ENCODE measurements at places on chromosomes 4 and X. TPM values are rescaled to one million over a fixed set of nuclear protein-coding genes. Genes with fewer than 3 reads are reported as not detected.

DNA sequence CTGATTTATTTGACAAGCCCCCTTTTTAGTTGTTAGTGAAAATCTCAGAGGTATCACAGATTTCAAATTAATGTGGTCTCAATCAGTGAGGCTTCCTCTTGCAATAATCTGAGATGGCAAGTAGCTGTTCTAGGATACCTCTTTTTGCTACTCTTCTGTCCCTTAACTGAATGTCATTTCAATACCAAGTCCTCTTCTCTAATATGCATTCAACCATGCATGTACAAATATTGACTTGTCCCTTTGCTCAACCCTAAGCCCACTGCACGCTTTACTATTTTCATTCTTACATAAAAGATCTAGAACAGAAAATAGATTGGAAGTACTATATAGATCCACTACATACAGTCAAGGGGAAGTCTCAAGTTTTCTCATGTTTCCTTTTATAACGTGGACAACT lies 164.2 kb downstream of the CBR4 start:
- peaks cover 99% of the 10 kb centered on the region for H3K4me1 ChIP-seq
- no peaks in the 10 kb centered on the region for H3K36me3 ChIP-seq
- H3K4me3 ChIP-seq, result no peak overlapping the region
- no peak overlapping the region for H3K27ac ChIP-seq

- no peaks in the 10 kb centered on the region for H3K36me3 ChIP-seq
- no peak overlapping the region for H3K4me3 ChIP-seq
- DNase-seq, result peak; percentile 19
- no peaks in the 10 kb centered on the region for H3K4me1 ChIP-seq
These were observed 46.4 kb downstream of the PAGE2 start for GRCh38 chrX:55135171-55135570.

GAK gene
- 36.6 TPM for total RNA-seq

NFKB1 gene
- 34.1 TPM for total RNA-seq

DNA sequence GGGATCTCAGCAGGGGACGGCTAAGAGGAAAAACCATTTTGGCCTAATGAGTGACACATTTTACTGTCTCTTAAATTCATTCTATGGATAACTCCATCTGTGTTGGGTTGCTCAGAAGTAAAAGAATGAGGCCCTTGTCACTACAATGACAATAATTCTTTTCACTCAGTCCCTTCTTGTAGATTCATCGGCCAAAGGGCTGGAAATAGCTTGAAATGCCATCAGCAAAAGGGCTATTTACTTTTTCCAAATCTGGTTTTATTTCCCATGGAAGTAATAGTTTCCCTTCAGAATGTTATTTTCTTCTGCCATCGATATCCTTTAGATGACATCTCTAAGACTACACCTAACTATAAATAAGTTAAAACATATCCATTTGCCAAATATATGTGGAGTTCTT lies 7.4 kb downstream of the MEPE start:
- no peaks in the 10 kb centered on the region for H3K27me3 ChIP-seq
- no peak overlapping the region for H3K27ac ChIP-seq
- DNase-seq, result no peak

WAS gene
- total RNA-seq, result 3.1 TPM

RBM46 gene
- 0.36 TPM for total RNA-seq

IL3RA gene
- total RNA-seq, result 20.4 TPM

SULT1B1 gene
- total RNA-seq, result 0.95 TPM

NHS gene
- total RNA-seq, result 2.2 TPM

GRCh38 chr4:184250795-184251669 lies 33.4 kb upstream of the ENPP6 start:
- DNase-seq, result no peak
- no peak overlapping the region for H3K4me3 ChIP-seq
- no peak overlapping the region for H3K27ac ChIP-seq
- no peaks in the 10 kb centered on the region for H3K4me1 ChIP-seq
- no peaks in the 10 kb centered on the region for H3K36me3 ChIP-seq
- no peaks in the 10 kb centered on the region for H3K27me3 ChIP-seq

- H3K4me3 ChIP-seq, result no peak overlapping the region
- H3K27ac ChIP-seq, result peak overlapping the region; percentile 46
- H3K4me1 ChIP-seq, result peaks cover 47% of the 10 kb centered on the region
- H3K36me3 ChIP-seq, result no peaks in the 10 kb centered on the region
- no peaks in the 10 kb centered on the region for H3K27me3 ChIP-seq
- no peak for DNase-seq
These were observed 31.0 kb downstream of the TMEM131L start for GRCh38 chr4:153497091-153497531.

CXXC4 gene
- total RNA-seq, result 2.4 TPM

- no peaks in the 10 kb centered on the region for H3K27me3 ChIP-seq
- H3K4me1 ChIP-seq, result no peaks in the 10 kb centered on the region
- peak overlapping the region; percentile 42 for H3K4me3 ChIP-seq
- no peak for DNase-seq
These were observed 17.8 kb upstream of the PAGE2B start for GRCh38 chrX:55056820-55057674.

GRCh38 chr4:140343303-140343702 lies 30.1 kb upstream of the SCOC start:
- no peak overlapping the region for H3K27ac ChIP-seq
- H3K4me3 ChIP-seq, result no peak overlapping the region
- DNase-seq, result no peak
- H3K27me3 ChIP-seq, result no peaks in the 10 kb centered on the region
- no peaks in the 10 kb centered on the region for H3K36me3 ChIP-seq

DNA sequence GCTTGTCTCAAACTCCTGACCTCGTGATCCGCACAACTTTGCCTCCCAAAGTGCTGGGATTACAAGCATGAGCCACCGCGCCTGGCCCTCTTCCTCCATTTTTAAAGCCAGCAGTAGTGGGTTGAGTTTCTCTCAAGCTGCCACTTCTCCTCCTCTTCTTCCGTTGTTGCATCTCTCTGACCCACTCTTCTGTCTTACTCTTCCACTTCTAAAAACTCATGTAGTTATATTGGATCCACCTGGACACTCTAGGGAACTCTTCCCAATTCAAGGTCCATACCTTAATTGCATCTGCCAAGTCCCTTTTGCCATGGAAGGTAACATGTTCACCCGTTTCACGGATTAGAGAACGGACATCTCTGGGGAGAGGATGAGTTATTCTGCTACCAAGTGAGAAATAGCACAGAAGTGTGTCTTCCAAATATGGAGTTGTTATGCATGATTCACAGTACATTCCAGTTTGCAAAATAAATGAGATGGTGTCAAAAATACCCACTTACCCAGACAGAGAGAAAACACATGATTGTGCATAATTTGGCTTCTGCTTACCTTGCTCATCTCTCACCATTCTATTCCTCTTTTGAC lies 51.8 kb downstream of the GBA3 start:
- no peaks in the 10 kb centered on the region for H3K36me3 ChIP-seq
- no peak overlapping the region for H3K4me3 ChIP-seq
- H3K27ac ChIP-seq, result no peak overlapping the region
- H3K27me3 ChIP-seq, result no peaks in the 10 kb centered on the region
- H3K4me1 ChIP-seq, result no peaks in the 10 kb centered on the region

DNA sequence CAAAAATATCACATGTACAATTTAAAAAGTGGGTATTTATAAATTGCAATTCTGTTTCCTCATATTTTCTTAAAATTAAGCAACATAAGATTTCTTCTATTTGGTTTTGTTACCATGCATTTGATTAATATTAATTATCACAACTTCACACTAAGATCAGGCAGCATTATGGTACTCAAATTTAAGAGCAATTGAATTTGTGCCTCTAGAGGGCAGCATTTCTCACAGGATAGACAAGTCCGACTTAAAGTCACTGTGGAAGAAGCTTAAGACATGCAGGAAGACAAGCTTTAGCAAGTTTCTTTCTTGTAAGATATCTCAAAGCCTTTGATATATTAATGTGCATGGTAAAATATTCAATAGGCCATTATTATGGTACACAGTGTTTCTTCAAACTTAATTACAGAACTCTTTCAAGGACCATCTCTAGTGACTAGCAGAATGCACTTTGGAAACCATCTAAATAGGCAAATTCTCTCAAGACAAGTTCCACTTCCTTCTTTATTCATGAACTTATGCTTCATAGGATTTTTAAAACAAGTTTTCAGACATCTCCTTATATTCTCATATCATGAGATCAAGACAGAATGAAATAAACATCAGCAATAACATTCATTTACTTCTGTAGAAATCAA lies 35.0 kb downstream of the FBXW7 start:
- peak; percentile 56 for DNase-seq
- H3K36me3 ChIP-seq, result no peaks in the 10 kb centered on the region
- H3K4me1 ChIP-seq, result no peaks in the 10 kb centered on the region

DNA sequence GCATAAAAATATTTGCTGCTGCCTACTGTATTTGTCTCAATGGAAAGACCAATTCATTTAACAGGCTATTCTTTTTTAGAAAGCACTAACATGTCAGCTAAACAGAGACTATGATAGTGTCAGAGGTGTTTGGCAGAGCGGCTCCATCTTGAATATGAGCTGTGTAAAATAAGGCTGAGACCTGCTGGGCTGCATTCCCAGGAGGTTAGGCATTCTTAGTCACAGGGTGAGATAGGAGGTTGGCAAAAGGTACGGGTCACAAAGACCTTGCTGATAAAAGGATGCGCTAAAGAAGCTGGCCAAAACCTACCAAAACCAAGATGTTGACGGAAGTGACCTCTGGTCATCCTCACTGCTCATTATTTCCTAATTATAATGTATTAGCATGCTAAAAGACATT lies 41.8 kb downstream of the NPY5R start:
- no peak overlapping the region for H3K27ac ChIP-seq
- no peaks in the 10 kb centered on the region for H3K27me3 ChIP-seq
- no peaks in the 10 kb centered on the region for H3K4me1 ChIP-seq
- H3K4me3 ChIP-seq, result no peak overlapping the region

DNA sequence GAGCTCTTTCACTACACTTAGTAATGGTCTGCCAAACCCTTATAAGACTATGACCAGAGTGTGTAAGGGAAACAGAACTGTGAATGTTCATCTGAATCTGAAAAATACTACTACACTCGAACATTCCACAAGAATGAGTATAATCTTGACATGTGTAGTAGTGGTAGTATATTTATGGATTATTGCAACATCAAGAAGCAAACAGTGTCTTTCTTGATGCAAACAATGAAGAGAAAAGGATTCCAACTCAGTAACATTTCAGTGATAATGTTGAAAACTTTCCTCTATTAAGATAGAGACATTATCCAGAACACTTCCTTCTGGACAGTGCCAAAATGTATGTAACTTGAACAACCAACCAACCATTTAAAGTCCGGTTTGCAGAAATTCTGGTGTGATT lies 394.7 kb upstream of the CPEB2 start:
- no peak overlapping the region for H3K4me3 ChIP-seq
- H3K36me3 ChIP-seq, result no peaks in the 10 kb centered on the region
- H3K27ac ChIP-seq, result no peak overlapping the region
- H3K4me1 ChIP-seq, result no peaks in the 10 kb centered on the region

GRCh38 chr4:144499777-144500176 lies 146.2 kb upstream of the HHIP start:
- H3K27me3 ChIP-seq, result no peaks in the 10 kb centered on the region
- H3K27ac ChIP-seq, result no peak overlapping the region
- H3K36me3 ChIP-seq, result no peaks in the 10 kb centered on the region
- H3K4me1 ChIP-seq, result no peaks in the 10 kb centered on the region
- no peak overlapping the region for H3K4me3 ChIP-seq

- peaks cover 8% of the 10 kb centered on the region for H3K4me1 ChIP-seq
- H3K27ac ChIP-seq, result peak overlapping the region; percentile 73
- no peak for DNase-seq
- peak overlapping the region; percentile 69 for H3K4me3 ChIP-seq
- H3K36me3 ChIP-seq, result no peaks in the 10 kb centered on the region
These were observed 2.0 kb downstream of the HSPA4L start for GRCh38 chr4:127783955-127784770.

NALF2 gene
- 11.1 TPM for total RNA-seq

STAG2 gene
- 31.4 TPM for total RNA-seq

- H3K27me3 ChIP-seq, result no peaks in the 10 kb centered on the region
- DNase-seq, result no peak
- no peak overlapping the region for H3K4me3 ChIP-seq
These were observed 1142.2 kb downstream of the C4orf33 start for GRCh38 chr4:130238121-130238520.

CXCL11 gene
- total RNA-seq, result not detected

SLC2A9 gene
- 4.8 TPM for total RNA-seq

DNA sequence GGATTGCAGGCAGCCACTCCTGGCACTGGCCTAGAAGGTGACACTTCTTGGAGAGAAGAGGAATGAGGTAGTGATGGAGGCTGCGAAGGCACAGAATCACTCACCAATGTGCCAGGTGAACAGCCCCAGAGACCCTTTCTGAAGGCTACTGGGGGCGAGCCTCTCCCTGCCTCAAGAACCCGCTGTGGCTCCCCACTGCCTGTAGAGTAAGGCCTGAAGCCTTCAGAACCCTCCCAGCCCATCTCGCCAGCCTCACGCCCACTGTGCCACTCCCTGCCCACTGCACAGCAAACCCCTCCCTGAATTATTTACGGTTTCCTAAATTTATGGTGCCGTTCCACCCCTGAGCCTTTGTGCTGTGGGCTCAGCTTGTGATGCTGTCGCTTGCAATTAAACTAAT lies 24.2 kb upstream of the SORCS2 start:
- no peaks in the 10 kb centered on the region for H3K27me3 ChIP-seq
- H3K4me1 ChIP-seq, result no peaks in the 10 kb centered on the region
- no peaks in the 10 kb centered on the region for H3K36me3 ChIP-seq
- no peak for DNase-seq
- no peak overlapping the region for H3K27ac ChIP-seq

GRCh38 chr4:182380771-182381181 lies 137.6 kb downstream of the TENM3 start:
- H3K4me3 ChIP-seq, result no peak overlapping the region
- H3K4me1 ChIP-seq, result no peaks in the 10 kb centered on the region
- H3K36me3 ChIP-seq, result no peaks in the 10 kb centered on the region
- H3K27ac ChIP-seq, result no peak overlapping the region
